ENCODE measurements at places on chromosomes 2 and 18.

GRCh38 chr2:28956415-28956826 is 24.7 kb upstream of the TOGARAM2 start:
- peak; percentile 47 for DNase-seq

DNA sequence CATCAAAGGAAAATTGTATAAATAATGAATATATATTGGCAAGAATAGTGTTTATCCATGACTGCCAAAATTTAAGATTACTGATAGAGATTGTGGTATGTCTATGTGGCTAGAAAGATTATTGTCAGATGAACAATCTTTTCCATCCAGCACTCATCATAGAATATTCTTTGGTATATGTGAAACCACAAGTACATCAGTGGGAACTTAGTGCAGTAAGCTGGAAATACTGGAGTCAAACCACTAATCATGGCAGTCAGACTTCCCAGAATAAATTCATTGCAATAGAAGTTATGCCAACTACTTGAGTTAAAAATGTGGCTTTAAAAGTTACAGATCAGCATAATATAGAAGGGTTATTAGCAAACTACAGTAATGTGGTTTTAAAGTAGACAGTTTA is 310.3 kb downstream of the GULP1 start:
- DNase-seq = no peak

GRCh38 chr2:29192526-29192925 is 77.3 kb downstream of the CLIP4 start:
- DNase-seq = no peak

- DNase-seq = no peak
Measured at GRCh38 chr2:182301093-182301492, 125.7 kb downstream of the PDE1A start.

DNA sequence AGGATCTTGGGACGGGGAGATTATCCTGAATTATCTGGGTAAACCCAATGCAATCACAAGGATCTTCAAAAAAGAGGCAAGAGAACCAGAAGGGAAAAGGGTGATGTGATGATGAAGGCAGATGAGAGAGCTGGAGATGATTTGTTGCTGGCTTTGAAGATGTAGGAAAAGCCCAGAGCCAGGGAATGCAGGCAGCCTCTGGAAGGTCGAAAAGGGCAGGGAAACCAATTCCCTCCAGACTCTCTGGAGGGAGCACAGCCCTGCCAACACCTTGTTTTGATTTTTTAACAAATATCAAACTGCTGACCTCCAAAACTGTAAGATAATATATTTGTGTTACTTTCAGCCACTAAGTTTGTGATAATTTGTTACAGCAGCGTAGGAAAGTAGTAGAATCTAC is 48.9 kb upstream of the IL1R2 start:
- no peak for DNase-seq
